ENCODE measurements at places on chromosomes 4 and X.

DNA sequence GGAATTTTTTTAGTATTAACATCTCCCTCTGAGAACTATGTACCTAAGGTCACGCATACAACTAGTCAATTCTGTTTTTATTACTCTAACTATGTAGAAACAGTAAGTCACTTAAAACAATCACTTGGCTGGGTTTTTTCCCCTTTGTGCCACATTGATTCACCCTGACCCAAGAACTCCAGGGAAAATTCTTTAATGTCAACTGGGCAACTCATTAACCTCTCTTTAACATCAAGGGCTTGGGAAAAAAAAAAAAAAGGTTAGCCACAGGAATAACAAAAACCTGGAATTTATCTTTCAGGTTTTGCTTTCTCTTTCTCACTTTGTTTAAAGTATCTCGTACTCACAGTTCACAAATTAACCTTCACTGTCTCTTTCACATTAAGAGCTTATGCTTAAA is 8.1 kb downstream of the RPL9 start:
- no peak for DNase-seq

DNA sequence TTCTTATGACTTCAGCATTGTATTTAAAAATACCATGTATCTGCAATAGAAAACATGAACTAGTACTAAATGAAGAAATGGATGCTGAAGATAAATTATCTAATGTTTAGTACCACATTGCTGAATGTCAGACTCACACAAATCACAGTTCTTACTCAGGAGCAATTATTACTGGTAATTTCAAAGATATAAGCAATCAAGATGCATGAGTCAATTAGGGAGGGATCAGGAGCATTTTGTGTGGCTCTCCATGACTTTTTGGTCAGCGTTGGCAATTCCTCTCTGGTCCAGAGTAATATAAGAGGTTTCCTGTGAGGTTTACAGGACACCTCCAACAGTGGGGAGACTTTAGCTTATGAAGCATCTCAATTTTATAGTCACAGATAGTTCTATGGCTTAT is 167.0 kb upstream of the PCDH7 start:
- no peak for DNase-seq

- DNase-seq = no peak
Measured at GRCh38 chr4:1551211-1551610, 132.9 kb downstream of the FAM53A start.

DNA sequence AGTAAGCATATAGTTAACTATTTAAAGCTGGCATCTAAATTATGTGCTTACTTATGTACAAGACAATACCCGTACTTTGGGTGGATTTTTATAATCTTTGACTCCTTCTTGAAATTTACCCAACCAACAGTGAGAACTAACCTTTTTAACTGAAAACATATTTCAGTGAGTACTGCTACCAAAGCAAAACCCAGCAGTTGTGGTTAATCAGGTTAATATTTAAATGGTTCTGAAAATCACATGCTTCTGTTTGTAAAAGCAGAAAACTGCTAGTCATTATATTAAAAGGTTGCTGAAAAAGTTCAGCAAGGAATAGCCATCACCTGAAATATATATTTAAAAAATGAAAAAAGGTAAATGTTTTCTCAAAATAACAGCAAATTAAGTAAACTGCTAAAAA is 20.0 kb downstream of the UBE2D3 start:
- DNase-seq = no peak

DNA sequence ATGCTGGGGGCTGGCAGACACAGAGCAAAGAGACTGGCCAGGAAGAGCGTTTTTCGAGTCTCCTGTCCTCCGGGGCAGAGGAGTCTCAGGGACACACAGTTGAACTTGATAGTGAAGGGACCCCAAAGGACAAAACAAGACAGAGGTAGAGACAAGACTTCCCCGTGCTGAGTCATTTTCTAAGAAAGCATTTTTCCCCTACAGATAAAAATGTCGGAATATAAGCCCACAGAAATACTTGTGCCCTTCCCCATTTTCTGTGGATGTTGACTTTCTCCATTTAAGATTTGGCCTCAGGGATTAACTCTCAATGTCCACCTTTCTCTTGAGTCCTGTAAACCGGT is 523 bp upstream of the BTK start:
- DNase-seq = no peak

DNA sequence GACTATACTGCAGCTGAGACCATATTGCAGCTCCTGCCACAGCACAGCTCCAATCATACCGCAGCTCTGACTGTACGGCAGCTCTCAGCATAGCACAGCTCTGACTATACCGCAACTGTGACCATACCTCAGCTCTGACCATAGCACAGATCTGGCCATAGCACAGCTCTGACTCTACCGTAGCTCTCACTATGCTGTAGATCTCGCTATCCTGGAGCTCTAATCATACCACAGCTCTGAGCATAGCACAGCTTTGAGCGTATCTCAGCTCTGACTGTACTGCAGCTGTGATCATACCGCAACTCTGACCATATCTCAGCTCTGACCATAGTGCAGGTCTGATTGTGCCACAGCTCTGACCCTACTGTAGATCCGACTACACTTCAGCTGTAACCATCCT is 139.2 kb downstream of the ASMT start:
- no peak for DNase-seq

GRCh38 chr4:128863312-128864075 is 54.0 kb downstream of the JADE1 start:
- DNase-seq = peak; percentile 57

DNA sequence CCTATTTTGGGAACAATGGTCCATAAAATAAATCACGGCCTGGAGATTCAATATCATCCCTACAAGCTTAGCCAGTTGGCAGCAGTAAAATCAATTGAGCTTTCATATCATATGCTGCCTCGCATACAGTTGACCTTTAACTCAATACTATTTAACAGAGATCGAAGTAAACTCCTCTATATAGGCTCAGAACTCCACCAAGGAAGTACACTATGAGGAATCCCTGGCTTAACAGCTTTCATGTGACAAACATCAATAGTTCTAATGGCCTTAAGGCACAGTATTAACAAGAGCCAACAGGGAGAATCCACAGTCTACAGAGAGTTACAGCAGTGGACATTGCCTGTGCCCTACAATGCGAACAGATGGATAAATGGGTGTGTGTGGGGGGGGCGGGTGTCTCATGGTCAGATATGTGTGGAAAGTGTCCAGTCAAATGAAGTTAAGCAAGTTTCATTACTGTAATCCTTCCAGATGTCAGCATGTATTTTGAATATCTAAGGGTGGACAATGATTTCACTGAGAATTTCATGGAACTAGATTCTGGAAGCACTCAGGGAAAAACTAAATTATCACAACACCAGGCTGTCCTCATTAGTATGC is 98.2 kb upstream of the FAM9B start:
- DNase-seq = no peak

GRCh38 chr4:24794916-24795665 is at the start of gene SOD3:
Gene SOD3 (plus strand): TSS chr4:24795573. CDS start chr4:24799522, 3,949 bp downstream.
- DNase-seq = no peak

DNA sequence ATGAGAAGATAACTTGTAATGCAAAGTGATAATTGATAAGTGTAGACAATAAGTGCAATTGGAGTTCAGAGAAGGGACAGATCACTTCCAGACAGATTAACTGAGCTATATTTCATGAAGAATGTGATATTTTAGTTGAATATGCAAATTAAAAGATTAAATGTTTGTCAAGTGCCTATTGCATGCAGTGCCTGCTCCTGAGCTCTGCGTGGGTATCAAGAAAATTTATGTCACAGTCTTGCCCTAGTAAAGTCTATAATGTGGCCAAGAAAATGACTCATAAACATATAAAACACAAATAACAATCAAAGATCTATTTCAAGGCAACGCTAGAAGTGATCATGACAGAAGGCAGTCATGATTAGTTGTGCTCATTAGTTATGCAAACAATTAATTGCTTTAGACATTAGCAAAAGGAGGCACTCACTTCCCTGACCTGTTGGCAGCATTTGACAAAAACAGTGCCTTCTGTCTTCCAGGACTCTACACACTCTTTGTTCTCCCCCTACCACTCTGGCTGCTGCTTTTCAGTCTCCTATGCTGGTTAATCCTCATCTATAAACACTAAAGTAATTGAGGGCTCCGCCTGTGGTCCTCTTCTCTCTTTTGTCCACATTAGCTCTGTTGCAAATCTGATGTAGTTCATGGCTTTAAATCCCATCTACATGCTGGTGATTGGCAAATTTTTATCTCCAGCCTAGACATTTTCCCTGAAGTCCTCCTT is 47.7 kb downstream of the ARHGEF38 start:
- DNase-seq = no peak

GRCh38 chr4:82201805-82202641 is 171.8 kb downstream of the HNRNPD start:
- DNase-seq = peak; percentile 29

GRCh38 chr4:43742083-43742482 is 706.5 kb downstream of the KCTD8 start:
- no peak for DNase-seq

DNA sequence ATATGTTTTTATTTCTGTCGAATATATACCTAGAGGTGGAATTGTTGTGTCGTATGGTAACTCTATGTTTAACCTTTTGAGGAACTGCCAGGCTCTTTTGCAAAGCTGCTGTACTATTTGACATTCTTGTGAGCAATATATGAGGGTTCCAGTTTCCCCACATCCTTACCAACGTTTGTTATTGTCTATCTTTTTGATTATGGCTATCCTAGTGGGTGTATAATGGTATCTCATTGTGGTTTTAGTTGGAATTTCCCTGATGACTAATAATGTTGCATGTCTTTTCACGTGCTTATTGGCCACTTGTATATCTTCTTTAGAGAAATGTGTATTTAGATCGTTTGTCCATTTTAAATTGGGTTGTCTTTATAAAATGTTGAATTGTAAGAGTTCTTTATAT is 24.5 kb downstream of the REPS2 start:
- no peak for DNase-seq

DNA sequence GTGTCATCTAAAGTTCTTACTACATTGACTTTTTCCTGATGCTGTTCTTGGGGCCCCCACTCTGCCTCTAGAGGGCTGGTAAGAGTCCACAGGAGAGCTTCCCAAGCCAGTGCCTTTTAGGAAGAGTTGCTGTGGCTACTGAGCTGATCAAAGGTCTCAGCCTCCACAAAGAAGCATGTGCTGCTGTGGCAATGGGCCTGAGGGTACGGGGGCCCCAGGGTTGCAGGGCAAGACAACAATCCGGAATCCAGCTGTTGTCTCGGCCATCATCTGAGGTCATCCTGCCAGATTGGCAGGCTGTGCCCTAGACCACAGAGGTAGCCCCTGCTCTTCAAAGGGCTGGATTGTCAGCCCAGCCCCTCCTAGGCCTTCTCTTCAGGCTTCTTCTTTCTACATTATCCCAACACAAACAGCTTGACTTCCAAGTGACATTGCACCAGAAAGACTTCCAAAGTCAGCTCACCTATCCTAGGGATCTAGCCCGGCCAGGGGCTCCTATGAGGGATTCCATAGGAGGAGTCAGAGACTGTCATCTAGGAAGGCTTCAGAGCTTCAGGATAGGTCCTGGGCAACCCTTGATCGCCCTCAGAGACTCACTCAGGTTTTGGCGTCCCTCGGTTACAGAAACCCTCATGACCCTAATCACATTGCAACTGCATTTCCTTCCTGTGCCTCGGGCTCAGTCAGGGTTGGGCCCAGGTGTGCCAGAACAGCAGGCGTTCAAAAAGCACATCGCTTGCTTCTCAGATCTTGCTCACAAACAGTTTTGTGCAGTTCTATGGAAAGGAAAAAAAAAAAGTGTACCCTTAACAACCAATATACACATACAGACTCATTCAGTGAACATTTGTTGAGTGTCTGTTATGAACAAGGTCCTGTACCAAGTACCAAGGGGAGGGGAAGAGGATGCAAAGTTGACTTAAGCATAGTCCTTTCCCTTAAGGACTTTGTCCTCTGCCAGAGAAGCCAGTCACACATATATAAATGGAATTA is 27.8 kb downstream of the SLC25A5 start:
- no peak for DNase-seq

- DNase-seq = no peak
Measured at GRCh38 chr4:137700072-137700471, 167.8 kb upstream of the PCDH18 start.
